Spleen (tissue), 13 donors: ENCODE measurements at places on chromosomes 11 and 22. TPM values are rescaled to one million over a fixed set of nuclear protein-coding genes. Genes with fewer than 3 reads are reported as not detected.

Gene LINC01488
- not detected for total RNA-seq

Gene MRGPRF
- total RNA-seq: 11.4 TPM

Gene CEP126
- total RNA-seq: 2.1 TPM

- peak; percentile 87 for DNase-seq
Measured at GRCh38 chr11:128290106-128290840, 297.1 kb downstream of the ETS1 start.

GRCh38 chr22:44369293-44369661 is 56.5 kb upstream of the SHISAL1 start:
- DNase-seq: peak; percentile 65

DNA sequence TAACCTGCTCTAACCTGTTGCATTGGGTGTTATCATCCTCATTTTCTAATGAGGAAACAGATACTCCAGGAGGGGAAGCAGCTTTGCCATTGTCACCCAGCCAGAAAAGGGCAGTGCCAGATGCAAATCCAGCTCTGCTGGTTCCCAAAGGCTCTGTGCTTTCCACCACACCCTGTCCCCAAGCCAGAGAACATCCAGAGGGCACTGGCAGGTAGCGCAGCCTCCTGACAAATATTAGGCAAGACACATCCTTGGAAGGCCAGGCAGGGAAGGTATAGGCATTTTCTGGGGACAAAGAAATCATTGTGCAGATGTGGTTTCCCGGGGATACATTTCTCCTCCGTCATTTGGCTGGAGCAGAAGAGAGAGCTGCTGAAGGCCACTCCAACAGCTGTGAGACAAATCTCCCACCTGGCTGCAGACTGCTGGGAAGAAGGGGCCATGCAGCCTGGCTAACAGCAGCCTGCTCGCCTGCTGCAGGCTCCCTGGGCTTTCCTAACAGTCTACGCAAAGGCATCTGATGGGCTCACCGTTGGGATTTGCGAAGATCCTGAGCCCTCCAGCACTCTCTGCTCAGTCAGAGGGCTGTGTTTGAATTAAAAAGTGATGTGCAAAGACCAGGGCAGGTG is 93.9 kb upstream of the PITPNB start:
- peak; percentile 40 for DNase-seq

Gene KRTAP5-10
- total RNA-seq: not detected

DNA sequence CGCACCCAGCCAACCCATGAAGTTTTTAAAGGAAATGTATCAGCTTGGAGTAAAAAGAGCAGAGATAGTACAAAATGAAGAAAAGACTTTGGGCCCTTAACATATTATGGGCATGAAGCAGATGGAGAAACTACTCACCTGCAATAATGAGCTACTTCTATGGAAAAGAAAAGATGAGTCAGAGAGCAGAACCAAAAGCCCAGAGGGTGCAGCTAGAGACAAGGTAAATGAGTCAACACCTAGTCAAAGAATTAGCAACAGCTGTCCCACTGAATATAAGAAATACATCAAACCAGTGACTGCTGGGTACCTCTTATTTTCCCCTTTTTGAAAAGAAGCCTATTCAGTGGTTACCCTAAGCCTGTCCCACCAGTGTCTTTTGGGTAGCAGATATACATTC is 61.8 kb downstream of the RPL27A start:
- DNase-seq: no peak

DNA sequence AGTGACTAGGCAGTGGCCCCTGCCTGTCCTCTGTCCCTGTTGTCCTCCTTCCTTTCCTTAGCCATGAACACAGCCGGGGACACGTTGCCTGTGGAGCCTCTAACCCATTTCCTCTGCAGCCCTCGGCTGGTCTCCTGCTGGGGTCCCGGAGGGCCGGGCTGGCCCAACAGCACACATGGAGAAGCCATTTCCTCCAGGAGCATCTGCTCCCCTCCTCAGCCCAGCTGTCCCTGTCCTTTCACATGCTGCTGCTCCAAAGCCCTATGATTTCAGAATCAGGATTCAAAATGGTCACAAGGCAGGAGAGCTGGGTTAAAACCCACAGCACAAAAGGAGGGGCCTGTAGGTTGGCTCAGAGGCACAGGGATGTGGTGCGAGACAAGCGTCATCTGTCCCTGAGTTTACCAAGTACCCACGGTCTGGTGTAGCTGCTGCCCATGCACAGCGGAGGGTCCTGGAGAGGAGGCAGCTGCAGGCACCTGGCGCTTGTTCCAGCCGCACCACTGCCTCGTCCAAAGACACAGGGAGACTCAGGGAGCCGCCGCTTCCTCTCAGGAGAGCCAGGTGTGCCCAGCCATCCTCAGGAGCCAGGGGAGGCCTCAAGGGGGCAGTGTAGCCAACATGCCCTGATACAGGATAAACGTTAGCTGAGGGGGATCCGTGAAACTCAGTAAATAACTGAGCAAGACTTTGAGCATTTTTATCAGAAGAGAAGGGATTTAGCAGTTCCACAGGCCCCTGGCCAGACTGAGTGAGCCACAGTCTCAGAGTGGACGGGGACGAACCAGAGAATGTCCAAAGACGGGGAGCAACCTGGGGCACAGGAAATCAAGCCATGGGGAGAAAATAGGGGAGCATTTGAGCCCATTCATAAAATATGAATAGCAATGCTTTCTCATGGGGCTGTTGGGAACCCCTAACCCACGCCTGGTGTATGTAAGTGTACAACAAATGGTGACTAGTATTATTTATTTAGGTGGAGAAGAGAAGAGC is 3.9 kb upstream of the VSIG10L2 start:
- no peak for DNase-seq

DNA sequence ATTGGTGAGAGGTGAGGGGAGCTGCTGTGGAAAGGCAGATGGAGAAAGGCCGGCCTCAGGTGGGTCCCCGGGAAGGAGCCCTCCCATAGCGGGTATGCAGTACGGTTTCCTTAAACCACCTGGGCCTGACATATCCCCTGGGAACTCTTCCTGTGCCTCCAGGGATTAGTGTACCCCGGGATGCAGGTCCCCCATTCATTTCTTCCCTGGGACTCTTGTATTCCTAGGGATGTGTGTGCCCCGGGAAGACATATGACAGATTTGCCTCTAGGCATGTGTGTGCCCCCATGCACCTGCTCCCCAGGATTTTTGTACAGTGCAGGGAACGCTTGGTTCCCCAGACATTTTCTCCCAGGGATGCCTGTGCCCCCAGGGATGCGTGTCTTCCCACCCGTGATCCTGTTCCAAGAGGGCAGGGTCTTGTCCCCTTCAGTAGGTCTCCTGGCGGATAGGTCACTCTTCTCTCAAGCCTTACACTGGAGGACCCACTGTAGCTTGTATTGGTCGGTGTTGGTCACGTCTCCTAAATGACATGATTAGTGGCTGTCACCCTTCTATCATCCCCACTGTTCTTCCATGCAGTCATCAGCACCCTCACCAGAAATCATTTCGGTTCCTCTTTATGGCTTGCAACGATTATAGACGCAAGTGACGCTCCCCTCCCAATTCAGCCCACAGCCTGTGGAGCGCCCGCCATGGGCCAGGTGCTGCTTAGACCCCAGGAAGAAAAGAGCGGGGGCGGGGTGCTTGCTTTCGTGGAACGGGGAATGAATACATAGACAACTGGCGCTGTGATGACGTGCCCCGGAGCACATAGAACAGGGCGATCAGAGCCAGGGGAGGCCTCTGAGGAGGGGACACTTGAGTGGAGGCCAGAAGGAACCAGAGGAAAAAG is 1.3 kb downstream of the PARVB start:
- peak; percentile 88 for DNase-seq

DNA sequence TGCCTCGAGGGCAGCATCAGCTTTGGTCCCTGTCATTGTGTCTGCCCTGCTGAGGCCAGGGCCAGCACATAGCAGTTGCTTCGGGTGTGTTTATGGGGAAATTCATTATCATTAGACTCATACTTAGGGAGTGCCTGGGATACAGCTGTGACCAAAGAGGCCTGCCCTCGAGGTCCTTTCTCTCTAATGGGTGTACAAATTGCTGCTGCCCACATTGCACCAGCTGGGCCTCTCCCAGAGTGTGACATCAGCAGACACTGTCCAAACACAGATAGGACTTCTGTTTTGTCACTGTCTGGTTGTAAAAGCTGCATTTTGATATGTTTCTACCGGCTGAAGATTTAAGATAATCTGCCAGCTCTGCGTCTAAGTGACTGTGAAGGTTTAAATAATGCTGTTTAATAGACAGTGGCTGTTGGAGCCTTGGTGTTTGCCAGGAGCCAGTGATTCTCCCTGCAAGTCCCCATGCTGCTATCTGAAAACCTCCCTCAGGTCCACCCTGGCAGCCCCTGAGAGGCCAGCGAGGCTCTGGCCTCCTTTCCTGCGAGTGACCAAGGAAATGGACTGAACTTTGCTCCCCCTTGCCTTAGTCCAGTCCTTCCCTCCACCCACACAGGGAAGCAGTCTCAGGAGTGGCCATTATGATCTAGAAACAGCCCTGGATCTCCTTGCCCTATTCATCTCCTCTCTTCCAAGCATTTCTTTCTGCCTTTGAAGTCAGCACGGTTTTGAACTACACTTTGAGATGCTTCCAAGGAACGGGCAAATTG is 505.2 kb downstream of the TBC1D22A start:
- DNase-seq: no peak

GRCh38 chr22:36644333-36644757 is 59.2 kb downstream of the CACNG2 start:
- no peak for DNase-seq

Gene MFNG
- total RNA-seq: 94.6 TPM

GRCh38 chr11:17890325-17890724 is 122.5 kb downstream of the SERGEF start:
- DNase-seq: no peak

DNA sequence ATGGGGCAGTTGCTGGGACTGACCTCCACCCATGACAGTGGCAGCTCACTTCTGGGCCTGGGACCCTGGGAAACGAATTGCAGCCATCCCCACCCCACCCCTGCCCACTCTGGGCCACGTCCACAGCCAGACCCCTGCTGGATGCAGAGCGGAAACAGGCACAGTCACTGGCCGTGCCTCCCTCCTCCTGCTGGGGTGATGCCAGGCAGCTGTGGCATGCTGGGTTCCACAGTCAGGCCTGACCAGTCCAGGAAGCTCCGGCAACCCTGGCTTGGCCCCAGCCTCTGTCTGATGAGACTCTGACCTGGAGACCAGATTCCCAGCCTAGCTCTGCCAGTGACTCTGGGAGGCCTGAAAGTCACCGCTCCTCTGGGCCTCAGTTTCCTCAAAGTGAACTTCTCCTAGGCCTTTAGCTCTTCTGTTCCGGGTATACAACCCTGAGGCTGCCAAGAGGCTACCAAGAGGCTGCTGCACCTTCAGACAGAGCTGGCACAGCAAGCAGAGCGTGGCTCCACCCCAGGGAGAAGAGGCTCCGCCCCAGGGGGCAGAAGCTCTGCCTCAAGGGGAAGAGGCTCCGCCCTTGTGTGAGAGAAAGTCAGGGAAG is 8.9 kb downstream of the SULT4A1 start:
- DNase-seq: peak; percentile 72

DNA sequence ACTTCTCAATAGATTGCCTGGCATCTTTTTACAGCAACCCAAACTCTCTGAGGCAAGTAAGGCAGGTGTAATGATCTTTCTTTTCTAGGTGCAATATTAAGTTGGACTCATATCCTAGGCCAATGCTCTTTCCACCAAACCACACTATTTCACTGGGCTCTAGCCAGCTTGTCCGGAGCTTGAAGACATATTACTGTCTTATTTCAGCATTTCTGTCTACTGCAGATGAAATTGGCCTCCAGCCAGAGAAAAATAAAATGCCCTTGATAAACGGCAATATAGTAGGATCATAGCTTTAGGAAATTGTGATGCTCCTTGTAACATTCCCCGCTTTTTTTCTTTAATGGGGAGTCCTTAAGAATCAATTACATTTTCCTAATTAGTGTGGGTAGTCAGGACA is 48.1 kb downstream of the SPON1 start:
- DNase-seq: no peak

DNA sequence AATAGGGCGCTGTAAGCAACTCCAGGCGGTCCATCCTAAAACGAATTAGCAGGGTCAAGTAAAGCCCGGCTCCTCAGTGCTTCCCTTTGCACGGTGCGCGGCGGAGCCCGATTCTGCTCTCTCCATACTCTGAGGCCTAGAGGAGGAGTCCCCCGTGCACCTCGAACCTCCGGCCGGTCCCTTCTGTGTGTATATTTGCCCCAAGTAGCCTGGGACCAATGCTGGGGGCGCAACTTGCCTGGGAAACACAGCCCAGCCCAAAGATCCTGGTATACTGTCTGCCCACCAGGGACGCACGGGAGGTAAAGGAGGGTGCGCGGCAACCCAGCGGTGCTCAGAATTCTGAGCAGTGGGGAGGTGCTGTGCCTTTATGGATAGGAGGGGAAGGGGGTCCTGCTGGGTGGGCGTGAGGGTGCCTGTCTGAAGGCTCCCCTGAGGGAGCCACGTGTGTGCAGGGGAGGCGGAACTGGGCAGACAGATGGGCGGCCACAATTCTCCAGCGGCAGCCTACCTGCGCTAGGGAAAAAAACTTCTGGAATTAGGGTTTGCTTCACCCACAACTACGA is 4.8 kb upstream of the TBX1 start:
- DNase-seq: no peak

Gene GDPD4
- not detected for total RNA-seq

- no peak for DNase-seq
Measured at GRCh38 chr11:117606790-117607189, 190.2 kb downstream of the DSCAML1 start.

DNA sequence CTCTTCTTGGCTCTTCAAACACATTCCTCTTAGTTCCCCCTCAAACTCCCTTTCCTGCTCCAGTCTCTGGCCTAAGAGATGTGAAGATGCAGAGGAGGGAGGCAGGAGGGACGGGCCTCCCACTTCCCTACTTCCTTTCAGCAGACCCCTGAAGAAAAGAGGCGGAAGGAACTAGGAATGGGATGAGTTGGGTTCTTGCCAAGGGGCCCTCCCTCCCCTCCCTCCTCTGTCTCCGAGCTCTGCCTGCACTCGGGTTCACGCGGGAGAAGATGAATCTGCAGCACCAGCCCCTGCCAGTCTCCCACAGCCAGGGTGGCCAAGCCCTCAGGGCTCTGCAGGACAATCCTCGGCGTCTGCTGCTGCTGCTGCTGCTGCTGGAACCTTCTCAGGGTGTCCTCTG is 24.3 kb upstream of the PKNOX2 start:
- no peak for DNase-seq
